ENCODE measurements at places on chromosomes 4 and X.

- no peak for DNase-seq
Observed at GRCh38 chr4:104429150-104429741, 65.4 kb downstream of the CXXC4 start.

GRCh38 chrX:150088042-150088441 is 149.8 kb upstream of the EOLA2 start:
- no peak for DNase-seq

DNA sequence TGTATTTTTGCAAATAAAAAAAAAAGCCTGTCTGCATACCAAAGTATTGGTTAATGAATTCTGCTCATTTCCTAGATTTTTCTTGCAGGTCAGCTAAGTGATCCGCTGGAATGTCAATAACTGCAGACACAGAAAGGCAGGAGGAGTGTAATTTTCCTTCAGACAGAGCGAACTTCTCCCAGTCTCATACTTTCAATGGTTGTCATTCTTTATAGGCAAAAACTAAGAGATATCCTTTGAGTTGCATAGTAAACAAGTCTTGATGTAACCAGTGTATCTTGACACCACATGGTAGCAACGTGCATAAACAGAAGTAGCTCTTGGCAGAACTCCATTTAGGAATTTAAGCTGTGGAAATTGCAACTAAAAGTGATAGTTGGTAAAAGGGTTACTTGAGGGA is 8.2 kb downstream of the CAPN6 start:
- no peak for DNase-seq

GRCh38 chr4:144579411-144580030 is 66.4 kb upstream of the HHIP start:
- DNase-seq, result no peak

- DNase-seq, result no peak
Observed at GRCh38 chrX:143781103-143781502, 60.6 kb upstream of the SPANXN2 start.

- DNase-seq, result no peak
Observed at GRCh38 chr4:110620691-110621327, 2.1 kb downstream of the PITX2 start.

DNA sequence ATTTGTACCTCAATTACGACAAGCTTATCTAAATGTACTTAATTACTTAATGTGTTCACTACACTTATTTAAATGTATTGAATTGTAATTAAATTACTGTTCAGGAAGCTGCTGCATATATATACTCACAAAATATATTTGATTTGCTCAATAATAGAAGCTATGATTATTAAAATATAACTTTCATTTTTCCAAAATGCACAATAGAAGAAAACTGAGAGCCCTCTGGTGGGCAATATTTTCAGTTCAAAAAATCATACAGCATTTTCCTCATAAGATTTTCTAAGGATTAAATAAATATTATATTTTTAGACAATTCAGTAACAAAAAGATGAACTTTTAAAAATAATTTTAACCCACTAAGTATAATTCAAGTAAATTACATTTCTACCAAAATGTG is 217.3 kb downstream of the DKK2 start:
- no peak for DNase-seq

GRCh38 chrX:2756548-2756947 is 4.7 kb downstream of the XG start:
- no peak for DNase-seq

GRCh38 chr4:91064157-91064853 is 937.1 kb downstream of the CCSER1 start:
- no peak for DNase-seq

DNA sequence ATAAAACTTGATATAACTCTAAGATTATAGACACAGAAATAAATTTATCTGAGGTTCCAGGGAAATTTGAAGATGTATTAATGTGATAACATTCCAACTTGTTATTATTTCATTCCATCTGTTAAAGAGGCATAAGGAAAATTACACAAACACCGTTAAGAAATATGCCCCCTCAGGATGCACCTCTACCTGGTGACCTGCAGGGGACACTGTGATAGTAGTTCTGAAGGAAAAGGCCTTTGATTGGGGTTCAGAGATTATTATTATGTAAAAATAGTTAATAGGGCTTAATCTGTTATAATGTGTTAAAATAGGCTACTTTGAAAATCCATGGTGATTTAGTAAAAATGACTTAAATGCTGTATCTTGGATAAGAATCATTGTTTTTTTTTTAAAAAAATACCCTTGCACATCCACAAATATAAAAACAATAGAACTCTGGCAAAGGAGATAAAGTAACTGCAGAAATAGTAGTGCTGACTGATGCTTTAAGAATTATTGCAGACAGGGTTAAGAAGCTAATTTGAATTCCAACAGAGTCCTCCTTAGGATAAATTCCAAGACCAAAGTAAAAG is 6.1 kb upstream of the ABRAXAS1 start:
- no peak for DNase-seq

DNA sequence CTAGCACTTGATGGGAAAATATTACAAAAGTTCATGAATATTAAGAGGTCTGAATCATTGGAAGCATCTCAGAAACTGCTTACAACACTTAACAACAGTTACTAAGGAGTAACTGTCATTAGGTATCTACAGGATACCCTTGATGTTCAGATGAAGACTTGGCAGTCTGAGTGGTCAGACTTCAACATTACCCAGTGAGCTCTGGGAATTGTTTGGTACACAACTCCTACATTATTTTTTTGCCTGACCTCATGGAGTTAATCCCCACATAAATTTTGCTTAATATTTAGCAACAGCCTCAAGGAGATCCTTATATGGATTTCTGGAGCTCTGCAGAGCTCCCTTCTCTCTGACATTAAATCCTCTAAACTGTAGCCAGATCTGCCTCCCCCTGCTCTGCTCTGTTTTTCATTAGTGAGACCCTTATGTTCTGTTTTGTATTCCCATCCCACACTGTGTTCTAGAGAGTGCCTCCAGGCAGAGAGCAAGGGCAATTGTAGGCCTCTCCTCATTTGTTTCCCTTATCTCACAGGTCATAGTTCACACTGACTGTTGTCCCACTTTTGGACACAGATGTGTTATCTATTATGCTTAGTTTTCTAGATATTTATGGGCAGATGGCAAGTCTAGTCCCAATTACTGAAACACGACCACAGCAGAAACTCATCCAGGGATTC is 368.8 kb downstream of the GASK1B start:
- DNase-seq, result no peak

- no peak for DNase-seq
Observed at GRCh38 chr4:83259586-83259985, 25.0 kb downstream of the COQ2 start.

- DNase-seq, result no peak
Observed at GRCh38 chr4:94469221-94469784, 17.6 kb downstream of the PDLIM5 start.

GRCh38 chrX:14030174-14030530 is 460 bp upstream of the GEMIN8 start:
- DNase-seq, result no peak
